ENCODE measurements at places on chromosomes 1 and 21.

DNA sequence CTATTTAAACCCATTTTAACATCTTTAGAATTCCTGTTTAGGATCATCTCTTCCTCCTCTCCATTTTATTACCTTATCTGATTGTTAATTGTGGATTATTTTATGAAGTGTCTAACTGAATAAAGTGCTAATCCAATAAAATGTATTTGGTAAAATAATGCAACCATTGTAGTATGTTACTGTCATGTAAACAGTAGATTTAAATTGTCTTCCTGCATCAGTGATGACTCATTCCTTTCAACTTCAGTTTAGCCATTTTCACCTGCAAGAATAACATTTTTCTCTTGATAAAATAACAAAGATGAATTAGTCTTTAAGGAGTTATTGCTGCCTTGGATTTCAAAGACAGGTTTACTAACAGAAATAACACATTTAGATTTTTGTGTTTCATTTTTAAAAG, 5.4 kb downstream of the PPP2R5A start:
- DNase-seq, result no peak

- DNase-seq, result no peak
Observed at GRCh38 chr1:150997949-150998348, 8.8 kb downstream of the MINDY1 start.

DNA sequence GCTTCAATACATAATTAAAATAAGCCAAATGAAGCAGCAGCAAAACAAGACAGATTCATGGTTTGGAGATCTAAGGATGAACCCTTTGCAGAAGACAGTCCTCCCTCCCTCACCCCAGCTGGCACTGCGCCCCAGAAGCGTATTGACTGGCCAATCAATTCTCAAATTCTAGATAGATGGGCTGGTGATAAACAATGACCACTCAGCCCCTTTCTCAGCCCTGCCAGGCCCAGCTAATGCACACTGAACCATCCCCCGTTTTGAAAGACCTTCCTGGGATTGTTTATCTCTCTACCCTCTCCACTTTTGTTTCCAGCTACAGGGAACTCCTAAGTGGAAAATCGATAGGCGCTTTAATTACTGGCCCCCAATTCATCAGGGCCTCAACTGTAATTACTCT, 29.0 kb downstream of the TNR start:
- no peak for DNase-seq

DNA sequence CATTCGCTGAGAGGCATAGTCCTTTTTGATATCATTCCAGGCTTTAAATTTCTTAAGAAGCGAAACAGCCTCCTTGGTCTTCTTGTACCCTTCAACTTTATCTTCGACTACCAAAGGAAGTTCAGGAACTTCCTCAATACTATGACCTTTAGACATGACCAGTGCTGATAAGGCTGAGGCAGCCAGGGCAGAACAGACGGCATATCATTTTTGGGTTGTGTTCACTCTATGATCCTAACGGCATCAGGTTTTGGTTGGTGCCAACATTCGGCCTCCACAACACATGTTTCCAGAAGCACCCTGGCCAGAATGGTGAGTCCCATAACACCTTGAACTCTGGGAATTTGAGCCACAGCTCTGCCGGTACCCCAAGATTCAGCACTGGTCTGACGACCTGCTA, 31.4 kb upstream of the MYOC start:
- DNase-seq, result no peak

GRCh38 chr1:36818771-36819170, 215.5 kb downstream of the GRIK3 start:
- no peak for DNase-seq

DNA sequence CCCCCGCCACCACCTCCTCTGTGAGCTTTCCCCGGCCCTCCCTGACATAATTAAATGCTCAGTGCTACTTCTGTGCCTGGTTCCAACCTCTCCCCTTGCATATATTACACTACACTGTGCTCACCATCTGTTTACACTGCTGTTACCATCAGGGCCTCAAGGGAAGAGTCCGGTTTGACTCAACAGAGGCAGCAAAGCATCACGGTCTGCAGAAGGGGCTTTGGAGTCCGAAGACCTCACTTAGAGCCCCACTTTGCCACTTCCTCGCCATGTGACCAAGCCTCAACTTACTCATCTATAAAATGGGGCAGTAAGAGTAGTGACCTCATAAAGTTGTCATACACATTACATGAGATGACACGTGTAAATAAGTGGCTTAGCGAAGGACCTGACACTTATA, 27.4 kb downstream of the KCNN3 start:
- DNase-seq, result no peak

- DNase-seq, result no peak
Observed at GRCh38 chr1:224828691-224829090, 100.8 kb upstream of the DNAH14 start.

- DNase-seq, result no peak
Observed at GRCh38 chr21:35265170-35265877, 216.2 kb upstream of the RUNX1 start.

- DNase-seq, result no peak
Observed at GRCh38 chr1:116179964-116180363, 68.8 kb downstream of the MAB21L3 start.

DNA sequence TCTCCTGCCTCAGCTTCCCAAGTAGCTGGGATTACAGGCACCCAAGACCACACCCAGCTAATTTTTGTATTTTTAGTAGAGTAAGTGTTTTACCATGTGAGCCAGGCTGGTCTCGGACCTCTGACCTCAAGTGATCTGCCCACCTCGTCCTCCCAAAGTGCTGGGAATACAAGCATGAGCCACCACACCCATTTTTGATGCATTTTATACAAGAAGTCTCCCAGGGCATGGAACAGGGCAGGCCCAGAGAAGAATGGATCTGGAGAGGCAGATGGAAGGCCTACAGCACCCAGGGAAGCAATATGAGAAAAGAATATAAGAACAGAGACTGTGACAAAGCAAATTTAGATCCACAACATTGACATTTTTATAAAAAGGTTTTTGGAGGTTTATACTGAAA, 18.8 kb upstream of the IFNAR1 start:
- no peak for DNase-seq

DNA sequence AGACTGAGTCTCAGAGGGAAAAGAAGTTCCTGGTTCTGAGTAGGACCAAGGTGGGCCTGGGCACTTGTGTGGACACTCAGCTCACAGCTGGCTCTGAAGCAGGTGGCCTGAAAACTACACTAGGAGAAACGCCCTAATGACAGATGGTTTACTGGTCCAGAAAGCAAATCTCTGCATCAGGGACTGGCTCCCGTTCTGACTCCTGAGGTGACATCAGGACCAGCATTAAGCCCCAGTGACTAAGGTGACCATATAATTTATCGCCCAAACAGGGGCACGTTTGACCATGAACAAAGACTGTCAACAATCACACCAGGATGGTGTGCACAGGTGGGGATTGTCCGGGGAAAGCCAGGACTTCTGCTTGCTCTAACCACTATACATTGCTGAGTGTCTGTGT, 12.2 kb upstream of the CD34 start:
- no peak for DNase-seq

GRCh38 chr1:65177457-65177856, 29.5 kb downstream of the AK4 start:
- peak; percentile 68 for DNase-seq

DNA sequence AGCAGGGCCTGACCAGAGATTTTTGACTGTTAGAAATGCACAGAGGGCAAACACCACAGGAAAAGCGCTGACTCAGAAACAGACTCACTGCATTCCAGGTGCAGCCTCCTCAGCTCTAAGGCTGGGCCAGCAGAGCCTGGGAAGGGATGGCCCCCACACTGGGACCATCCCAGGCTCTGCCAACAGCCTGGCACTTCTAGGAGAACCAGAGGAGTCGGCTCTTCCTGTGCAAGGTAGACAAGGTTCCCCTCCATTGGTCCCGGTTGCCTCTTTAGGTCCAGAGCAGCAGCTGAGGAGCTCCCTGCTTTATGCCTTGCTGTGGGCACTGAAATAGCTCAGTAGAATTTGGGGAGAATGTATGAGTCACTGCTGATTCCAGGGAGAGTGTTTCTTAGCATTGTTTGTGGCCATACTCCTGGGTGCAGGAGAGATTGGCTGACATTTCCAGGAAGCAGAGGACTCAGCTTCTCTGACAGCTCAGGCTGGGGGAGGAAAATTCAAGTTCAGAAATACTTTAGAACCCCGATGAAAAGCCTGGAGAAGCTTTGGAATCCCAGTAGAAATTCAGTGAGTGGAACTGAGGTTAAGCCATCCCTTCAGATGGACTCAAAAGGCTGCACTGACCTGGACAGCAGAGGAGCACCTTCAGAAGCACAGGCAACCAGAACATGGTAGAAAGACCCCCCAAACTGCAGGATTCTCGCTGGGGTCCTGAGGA, 19.7 kb downstream of the PRAMEF1 start:
- DNase-seq, result no peak
